ENCODE measurements at places on chromosomes 3 and 15. TPM values are rescaled to one million over a fixed set of nuclear protein-coding genes. Genes with fewer than 3 reads are reported as not detected.

TM4SF18 gene
- polyA plus RNA-seq = not detected

SCN11A gene
- polyA plus RNA-seq = not detected

DNA sequence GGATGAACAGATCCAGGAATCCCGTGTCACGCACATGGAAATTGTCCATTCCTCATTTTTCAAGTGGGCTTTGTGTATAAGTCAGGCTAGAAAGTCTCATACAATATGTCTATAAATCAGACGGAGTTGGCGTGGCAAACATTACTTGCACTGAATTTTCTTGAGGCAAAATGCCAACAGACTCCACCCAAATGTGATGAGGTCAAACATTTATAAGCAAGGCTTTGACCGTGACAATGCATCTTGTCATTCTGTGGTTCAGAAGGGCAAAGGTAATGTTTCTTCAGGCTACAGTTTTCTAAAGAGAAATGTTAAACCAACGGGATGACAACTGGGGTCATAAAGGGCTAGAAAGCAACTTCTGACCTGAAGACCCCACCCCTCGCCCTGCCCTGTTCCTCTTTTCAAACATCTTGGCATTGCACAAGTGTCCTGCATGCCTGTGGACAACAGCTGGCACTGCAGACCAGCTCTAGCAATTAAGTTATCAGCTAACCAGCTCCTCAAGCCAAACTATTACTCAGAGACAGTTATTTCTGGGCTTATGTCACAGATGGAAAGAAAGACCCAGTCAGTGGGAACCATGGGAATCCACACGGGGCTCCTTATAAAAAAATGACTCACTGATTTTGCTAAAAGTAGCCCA is 36.5 kb upstream of the SPTBN5 start:
- no peak overlapping the region for H3K4me3 ChIP-seq
- H3K36me3 ChIP-seq = no peaks in the 10 kb centered on the region
- H3K4me1 ChIP-seq = peaks cover 33% of the 10 kb centered on the region
- H3K27me3 ChIP-seq = peaks cover 3% of the 10 kb centered on the region

GRCh38 chr3:111870620-111871019 is 11.6 kb downstream of the PHLDB2 start:
- H3K27ac ChIP-seq = no peak overlapping the region
- H3K4me3 ChIP-seq = no peak overlapping the region
- H3K4me1 ChIP-seq = peaks cover 46% of the 10 kb centered on the region
- DNase-seq = no peak
- H3K27me3 ChIP-seq = peaks cover 2% of the 10 kb centered on the region

DNA sequence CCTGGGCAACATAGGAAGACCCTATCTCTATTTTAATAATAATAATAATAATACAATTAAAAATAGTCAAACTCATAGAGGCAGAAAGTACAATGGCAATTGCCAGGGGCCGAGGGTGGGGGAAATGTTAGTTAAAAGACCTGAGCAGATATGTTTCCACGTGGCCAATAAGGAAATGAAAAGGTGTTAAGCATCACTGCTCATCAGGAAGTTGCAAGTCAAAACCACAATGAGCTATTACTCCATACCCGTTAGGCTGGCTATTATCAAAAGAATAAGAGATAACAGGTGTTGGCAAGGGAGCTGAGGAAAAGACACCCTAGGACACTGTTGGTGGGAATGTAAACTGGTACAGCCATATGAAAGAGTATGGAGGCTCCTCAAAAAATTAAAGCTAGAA is 60.4 kb upstream of the PRSS50 start:
- H3K27ac ChIP-seq = no peak overlapping the region
- DNase-seq = peak; percentile 21
- H3K27me3 ChIP-seq = peaks cover 2% of the 10 kb centered on the region
